ENCODE measurements at places on chromosomes 3 and 15. TPM values are rescaled to one million over a fixed set of nuclear protein-coding genes. Genes with fewer than 3 reads are reported as not detected.

GRCh38 chr3:87488765-87489164 lies 212.4 kb upstream of the POU1F1 start:
- no peak for DNase-seq

PEX11A gene
- 4.0 TPM for total RNA-seq

GRCh38 chr3:123365450-123366143 lies 83.3 kb downstream of the ADCY5 start:
- no peak for DNase-seq

TMEM39A gene
- total RNA-seq: 27.7 TPM

DNA sequence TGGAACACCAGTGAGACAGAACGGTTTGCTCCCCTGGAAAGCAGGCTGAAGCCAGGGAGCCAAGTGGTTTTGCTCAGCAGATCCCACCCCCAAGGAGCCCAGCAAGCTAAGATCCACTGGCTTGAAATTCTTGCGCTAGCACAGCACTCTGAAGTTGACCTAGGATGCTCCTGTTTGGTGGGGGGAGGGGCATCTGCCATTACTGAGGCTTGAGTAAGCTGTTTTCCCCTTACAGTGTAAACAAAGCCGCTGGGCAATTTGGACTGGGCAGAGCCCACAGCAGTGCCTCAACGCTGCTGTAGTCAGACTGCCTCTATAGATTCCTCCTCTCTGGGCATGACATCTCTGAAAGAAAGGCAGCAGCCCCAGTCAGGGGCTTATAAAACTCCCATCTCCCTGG lies 241.4 kb downstream of the GABRB3 start:
- DNase-seq: no peak

GOLGA6L10 gene
- total RNA-seq: 0.84 TPM

PTPN23 gene
- 31.1 TPM for total RNA-seq

CAMKV gene
- not detected for total RNA-seq

GRCh38 chr3:101229681-101230080 lies 90.7 kb downstream of the IMPG2 start:
- no peak for DNase-seq

GRCh38 chr3:119944091-119944490 lies 150.2 kb downstream of the GSK3B start:
- no peak for DNase-seq

All from kidney epithelial cell (primary cell).